ENCODE measurements at places on chromosomes 6 and 20. TPM values are rescaled to one million over a fixed set of nuclear protein-coding genes. Genes with fewer than 3 reads are reported as not detected.
A peak's percentile ranks its signal among the peaks of the same experiment; 100 is the strongest.

GRCh38 chr20:43938932-43939761 is 24.5 kb downstream of the TOX2 start:
- peaks cover 20% of the 10 kb centered on the region for H3K4me1 ChIP-seq
- DNase-seq: no peak
- no peak overlapping the region for H3K4me3 ChIP-seq
- no peaks in the 10 kb centered on the region for H3K36me3 ChIP-seq

DNA sequence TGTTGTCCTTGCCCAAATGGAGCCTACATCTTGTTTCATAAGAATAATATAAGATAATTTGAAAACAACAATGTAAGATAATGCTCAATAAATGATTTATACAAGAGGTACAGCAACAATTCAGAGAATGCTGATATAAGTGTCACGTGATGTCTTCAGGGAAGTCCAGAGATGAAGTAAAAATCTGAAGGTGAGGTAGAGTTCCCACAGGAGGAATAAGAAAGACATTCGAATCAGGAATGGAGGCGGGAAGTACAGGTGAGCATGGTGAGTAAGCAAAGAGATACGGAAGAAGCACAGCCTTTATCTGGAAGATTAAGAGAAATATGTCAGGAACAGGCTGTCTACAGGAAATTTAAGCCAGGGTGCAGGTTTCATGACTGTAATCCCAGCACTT is 165.9 kb upstream of the MARCKS start:
- H3K27ac ChIP-seq: no peak overlapping the region

The SASH1 gene
- total RNA-seq: 27.4 TPM

The MUC22 gene
- not detected for total RNA-seq

- no peak overlapping the region for H3K4me3 ChIP-seq
- peaks cover 2% of the 10 kb centered on the region for H3K4me1 ChIP-seq
These were observed 9.2 kb downstream of the CYB5R4 start for GRCh38 chr6:83868639-83869038.

- peaks cover 2% of the 10 kb centered on the region for H3K4me1 ChIP-seq
- H3K4me3 ChIP-seq: no peak overlapping the region
- 0 out of 2 replicates have a peak, but pooled peaks cover 3% of the 10 kb centered on the region for H3K36me3 ChIP-seq
- H3K27me3 ChIP-seq: no peaks in the 10 kb centered on the region
These were observed 355.1 kb upstream of the RNF217 start for GRCh38 chr6:124607119-124607627.

GRCh38 chr20:55058938-55059337 is 583.5 kb downstream of the DOK5 start:
- no peak overlapping the region for H3K27ac ChIP-seq
- H3K4me3 ChIP-seq: no peak overlapping the region
- peaks cover 19% of the 10 kb centered on the region for H3K27me3 ChIP-seq
- peaks cover 81% of the 10 kb centered on the region for H3K36me3 ChIP-seq
- no peaks in the 10 kb centered on the region for H3K4me1 ChIP-seq

DNA sequence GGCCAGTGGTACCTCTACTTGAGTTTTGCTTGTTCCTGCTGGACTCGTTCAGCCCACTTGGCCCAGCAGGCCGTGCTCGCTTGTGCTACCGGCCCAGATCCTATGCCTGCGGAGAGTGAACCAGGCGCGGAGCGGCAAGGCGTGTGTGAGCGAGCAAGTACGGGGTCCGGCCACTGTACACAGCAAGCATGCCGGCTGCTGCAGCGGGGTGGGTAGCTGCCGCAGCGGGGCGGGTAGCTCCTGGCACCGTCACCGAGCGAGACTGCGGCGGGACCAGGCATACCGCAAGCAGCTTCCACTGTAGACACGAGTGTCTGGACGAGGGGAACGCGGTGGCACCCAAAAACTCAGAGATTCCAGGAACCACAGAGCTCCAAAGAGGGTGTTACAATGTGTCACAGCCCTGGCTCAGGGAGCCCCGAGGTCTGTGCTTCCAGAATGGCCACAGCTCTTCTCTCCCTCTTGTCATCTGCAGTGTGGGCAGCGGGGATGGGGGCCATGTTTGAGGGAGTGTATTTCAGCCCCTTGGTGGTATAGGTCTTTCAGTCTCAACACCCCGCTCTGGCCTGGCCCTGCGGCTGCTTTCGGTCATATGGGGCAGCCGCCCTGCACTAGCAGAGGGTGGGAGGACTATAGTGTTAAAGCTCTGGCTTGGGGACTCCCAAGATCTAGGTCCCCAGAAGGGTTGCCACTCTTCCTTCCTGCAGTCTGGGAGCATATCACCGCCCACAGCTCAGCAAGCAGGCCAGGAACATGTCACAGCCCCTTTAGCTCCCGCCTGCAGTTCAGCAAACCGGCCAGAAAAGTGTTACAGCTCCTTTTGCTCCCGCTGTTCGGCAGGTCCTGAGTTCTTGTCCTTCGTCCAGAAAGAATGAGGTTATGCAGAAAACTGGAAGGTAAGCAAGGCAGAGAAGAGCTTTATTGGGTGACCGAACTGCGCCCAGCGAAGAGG is 6.1 kb upstream of the RWDD1 start:
- no peak for DNase-seq
- H3K4me1 ChIP-seq: peaks cover 9% of the 10 kb centered on the region
- no peak overlapping the region for H3K4me3 ChIP-seq
- H3K36me3 ChIP-seq: no peaks in the 10 kb centered on the region
- no peaks in the 10 kb centered on the region for H3K27me3 ChIP-seq

DNA sequence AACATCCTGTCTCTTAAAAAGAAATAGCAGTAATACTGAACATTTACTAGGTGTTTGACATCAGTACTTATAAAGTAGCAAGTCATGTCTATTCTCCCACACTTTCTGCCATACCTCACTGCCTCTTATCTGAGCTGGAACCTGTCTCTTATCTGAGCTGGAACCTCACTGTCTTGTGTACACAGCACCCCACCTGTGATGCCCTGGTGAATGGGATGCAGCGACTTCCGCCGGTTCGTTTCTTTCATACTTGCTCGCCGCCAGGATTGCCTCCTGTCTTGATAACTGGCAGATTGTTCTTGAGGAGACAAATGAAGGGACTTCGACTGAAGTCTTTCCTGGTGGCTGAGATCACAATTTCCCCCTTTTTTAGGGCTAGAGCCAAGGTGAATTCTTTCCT is 2.9 kb downstream of the DSN1 start:
- peaks cover 2% of the 10 kb centered on the region for H3K27me3 ChIP-seq
- H3K4me3 ChIP-seq: no peak overlapping the region
- H3K36me3 ChIP-seq: peaks cover 10% of the 10 kb centered on the region
- peaks cover 6% of the 10 kb centered on the region for H3K4me1 ChIP-seq
- no peak overlapping the region for H3K27ac ChIP-seq

GRCh38 chr6:3919130-3919628 is 70.0 kb downstream of the FAM50B start:
- peaks cover 33% of the 10 kb centered on the region for H3K4me1 ChIP-seq
- no peak overlapping the region for H3K4me3 ChIP-seq

DNA sequence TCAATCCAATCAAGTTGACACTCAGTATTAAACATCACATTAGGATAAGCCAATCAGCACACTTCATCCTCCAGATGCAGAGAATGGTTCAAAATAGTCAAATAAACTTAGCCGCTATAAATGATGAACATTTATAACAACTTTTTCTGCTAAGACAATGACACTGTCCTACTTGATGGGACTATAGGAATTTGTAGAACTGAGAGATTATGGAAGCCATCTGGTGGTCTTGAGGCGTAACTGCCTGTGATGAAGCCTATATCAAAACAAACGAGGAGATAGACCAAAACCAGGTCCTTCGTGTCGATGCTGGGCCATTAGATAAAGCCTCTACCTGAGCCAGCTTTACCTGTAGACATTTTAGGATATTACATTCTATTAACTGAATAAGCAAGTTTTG is 631.1 kb downstream of the COL12A1 start:
- H3K27me3 ChIP-seq: no peaks in the 10 kb centered on the region
- H3K4me3 ChIP-seq: no peak overlapping the region
- no peaks in the 10 kb centered on the region for H3K4me1 ChIP-seq
- no peak overlapping the region for H3K27ac ChIP-seq

The NT5E gene
- total RNA-seq: 0.81 TPM

The GLP1R gene
- 1.8 TPM for total RNA-seq

DNA sequence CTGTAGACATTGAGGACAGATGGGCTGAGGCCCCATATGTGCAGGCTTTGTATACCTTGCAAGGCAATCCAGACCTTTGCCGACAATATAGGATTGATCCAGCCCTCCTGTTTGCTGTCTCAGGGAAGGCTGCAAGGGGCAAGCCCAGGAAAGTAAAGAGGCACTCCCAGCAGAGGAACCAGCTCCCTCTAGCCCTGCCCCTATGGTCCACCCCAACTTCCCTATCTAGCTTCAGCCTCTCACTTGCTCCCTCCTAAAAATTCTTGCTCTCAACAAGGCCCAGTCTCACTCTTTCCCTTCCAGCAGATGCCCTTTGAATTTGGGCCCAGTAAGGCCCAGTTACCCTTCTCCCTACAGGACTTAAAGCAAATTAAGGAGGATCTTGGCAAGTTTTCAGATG is 92.6 kb downstream of the JARID2 start:
- peak overlapping the region; percentile 64 for H3K27ac ChIP-seq
- H3K27me3 ChIP-seq: no peaks in the 10 kb centered on the region

DNA sequence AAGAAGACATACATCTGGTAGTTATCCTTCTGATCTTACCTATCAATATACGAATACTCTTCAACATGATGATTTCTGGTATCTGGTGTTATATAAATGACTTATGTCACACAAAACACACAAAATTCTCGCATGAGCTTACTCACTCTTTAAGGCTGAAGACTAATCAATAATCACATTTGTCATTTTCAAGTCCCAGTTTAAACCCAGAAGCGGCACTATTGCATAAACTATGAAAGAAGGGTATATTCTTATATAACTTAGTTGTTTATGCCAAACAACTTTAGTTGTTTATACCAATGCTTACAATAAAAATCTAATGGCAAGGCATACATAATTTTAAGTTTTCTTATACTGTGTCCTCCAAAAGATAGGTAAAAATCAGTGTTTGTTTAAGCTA is 293.1 kb downstream of the GRIK2 start:
- H3K4me3 ChIP-seq: no peak overlapping the region
- no peaks in the 10 kb centered on the region for H3K27me3 ChIP-seq
- H3K4me1 ChIP-seq: peaks cover 20% of the 10 kb centered on the region
- no peak for DNase-seq

- no peaks in the 10 kb centered on the region for H3K27me3 ChIP-seq
- no peak overlapping the region for H3K4me3 ChIP-seq
- peaks cover 7% of the 10 kb centered on the region for H3K4me1 ChIP-seq
- no peak overlapping the region for H3K27ac ChIP-seq
These were observed 97.8 kb downstream of the PLEKHG1 start for GRCh38 chr6:150697515-150697914.

DNA sequence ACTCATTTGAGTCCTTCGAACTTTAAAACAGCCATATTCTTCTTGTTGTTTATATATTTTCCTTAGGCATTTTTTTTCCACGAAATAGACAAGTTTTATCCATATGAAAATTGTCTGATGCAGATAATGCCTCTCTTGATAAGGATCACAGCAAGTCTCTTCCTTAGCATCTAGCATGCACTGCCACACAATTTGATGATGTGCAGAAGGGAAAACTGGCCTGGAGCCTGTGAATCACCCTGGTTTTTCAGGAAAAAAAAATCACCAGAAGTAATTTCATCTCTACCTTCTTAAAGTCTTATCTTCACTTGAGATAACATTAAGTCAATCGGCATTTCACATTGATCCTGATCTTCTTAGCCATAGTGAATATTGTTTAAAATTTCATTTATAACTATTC is 199.8 kb downstream of the TENT5A start:
- DNase-seq: no peak
- no peaks in the 10 kb centered on the region for H3K27me3 ChIP-seq
- H3K4me3 ChIP-seq: no peak overlapping the region
- no peaks in the 10 kb centered on the region for H3K36me3 ChIP-seq
- H3K27ac ChIP-seq: no peak overlapping the region
- peaks cover 4% of the 10 kb centered on the region for H3K4me1 ChIP-seq
